ENCODE measurements at places on chromosomes 4 and X.

GRCh38 chrX:151985531-151985930, 11.1 kb upstream of the GABRE start:
- no peak for DNase-seq

GRCh38 chr4:14887842-14888433, 114.3 kb upstream of the CPEB2 start:
- DNase-seq: no peak

DNA sequence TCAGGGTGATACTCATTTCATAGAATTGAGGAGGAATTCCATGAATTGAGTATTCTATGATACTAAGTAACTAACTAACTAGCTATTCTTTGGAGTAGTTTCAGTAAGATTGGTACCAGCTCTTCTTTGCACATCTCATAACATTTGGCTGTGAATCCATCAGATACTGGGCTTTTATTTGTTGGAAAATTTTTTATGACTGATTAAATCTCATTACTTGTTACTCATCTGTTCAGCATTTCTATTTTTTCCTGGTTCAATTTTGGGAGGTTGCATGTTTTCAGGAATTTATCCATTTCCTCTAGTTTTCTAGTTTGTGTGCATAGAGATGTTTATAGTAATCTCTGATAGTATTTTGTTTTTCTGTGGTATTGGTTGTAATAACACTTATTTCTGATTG, 70.8 kb upstream of the FREM3 start:
- DNase-seq: no peak

DNA sequence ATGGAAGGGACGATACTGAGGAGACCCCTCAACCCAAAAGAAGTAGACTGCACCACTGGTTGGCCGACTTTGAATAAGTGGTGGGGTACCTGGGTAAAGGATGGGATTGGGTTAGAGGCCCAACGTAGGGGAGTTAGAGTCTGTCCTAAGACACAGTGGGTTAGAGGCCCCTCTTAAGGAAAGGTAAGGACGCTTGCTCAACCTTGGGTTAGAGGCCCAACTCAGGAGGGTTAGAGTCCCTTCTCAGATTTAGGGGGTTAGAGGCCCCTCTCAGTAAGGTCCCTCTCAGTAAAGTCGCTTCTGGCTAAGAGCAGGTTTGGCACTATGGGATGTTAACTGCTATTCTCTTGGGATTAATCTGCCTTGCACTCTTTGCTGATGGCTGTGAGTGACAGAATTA, 81.3 kb downstream of the ACOX3 start:
- DNase-seq: no peak

DNA sequence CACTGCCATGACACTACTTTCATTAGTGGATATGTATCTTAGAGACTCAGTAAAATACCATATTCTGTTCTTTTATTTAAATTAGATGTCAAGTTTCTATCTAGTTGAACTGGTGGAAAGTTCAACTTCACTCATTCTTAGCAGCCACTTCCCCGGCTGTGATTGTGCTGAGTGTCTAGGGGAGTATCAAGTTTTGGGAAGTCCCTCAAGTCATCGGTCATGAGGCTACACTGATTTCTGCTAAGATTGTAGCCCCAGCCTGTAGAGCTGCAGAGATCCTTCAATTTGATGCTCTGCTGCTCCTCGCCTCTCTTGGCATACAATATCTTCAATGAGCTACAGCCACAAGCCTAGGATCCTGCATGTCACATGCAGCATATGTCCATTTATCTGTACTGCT, 53.9 kb downstream of the DMP1 start:
- no peak for DNase-seq

- no peak for DNase-seq
These were observed 393.0 kb downstream of the PPP1R2C start for GRCh38 chrX:42384956-42385355.

DNA sequence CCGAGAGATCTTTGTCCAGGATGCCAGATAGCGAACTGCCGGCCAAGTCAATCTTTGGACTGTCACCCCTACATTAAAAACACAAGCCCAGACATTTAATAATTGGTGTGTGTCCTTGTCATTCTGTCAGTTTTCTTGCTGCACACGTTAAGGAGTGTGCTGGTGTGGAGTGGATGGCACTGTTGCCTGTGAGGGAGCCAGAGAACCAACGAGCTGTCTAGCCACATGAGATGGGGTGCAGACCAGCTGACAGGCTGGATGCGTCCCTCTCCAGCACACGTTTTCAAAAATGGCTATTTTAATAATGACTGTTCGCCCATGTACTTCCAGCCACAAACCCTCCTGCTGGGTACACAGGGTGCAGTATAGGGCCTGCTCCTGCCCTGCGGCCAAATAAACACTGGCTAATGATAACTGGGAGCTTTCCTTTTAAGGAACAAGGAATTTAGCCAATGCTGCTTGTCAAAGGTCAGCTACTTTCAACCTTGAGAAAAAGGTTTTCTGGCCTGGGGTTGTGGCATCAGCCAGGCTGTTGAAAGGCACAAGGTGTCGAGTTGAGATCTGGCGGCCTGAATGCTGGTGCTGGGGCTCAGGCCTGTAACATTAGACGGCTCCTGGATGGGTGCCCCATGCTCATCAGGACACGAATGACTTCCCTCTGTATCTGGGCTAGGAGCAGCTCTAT, 54.0 kb upstream of the MAP3K15 start:
- no peak for DNase-seq

GRCh38 chr4:174669270-174669669, 147.0 kb upstream of the HPGD start:
- no peak for DNase-seq

- DNase-seq: no peak
These were observed 362.0 kb upstream of the BOD1L1 start for GRCh38 chr4:13989501-13989900.

DNA sequence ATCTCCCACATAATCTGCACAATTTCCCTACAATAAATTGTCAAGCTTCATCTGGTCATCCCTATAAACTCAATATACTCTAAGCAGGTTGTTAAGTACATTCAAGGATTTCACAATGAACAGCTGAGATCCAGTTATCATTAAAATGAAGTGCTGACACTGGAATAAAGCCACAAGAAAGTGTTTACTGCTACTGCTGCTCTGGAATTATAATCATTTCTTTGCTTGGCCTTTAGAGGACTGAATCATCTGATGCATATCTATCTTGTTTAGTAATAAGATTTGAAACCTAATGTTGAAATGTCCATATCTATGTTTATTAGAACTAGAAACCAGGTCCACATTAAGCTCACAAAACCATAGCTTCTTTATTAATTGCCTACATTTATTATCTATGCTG, 338.6 kb upstream of the ZFP42 start:
- DNase-seq: no peak

DNA sequence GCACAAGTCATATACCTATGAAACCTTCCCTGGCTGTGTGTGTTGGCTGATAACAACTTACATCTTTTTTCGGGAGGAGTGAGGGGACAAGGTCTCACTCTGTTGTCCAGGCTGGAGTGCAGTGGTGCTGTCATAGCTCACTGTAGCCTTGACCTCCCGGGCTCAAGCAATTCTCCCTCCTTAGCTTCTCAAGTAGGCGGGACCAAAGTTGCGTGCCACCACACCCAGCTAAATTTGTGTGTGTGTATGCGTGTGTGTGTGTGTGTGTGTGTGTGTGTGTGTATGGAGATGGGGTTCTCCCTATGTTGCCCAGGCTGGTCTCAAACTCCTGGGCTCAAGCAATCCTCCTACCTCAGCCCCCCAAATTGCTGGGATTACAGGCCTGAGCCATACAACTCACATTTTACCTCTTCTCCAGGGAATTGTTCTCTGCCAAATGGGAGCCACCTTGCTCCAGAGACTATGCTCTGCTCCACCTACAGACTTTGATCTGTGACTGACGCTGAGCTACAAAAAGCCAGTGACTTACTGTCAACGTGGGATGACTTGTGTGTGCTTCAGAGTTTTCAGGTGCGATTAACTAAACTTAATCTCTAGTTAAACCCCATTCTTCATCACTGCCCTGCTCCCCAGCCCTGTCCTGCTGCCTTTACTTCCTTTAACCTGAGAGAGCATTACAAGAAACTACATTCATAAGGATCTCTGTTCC, 2.0 kb upstream of the BEX4 start:
- no peak for DNase-seq

DNA sequence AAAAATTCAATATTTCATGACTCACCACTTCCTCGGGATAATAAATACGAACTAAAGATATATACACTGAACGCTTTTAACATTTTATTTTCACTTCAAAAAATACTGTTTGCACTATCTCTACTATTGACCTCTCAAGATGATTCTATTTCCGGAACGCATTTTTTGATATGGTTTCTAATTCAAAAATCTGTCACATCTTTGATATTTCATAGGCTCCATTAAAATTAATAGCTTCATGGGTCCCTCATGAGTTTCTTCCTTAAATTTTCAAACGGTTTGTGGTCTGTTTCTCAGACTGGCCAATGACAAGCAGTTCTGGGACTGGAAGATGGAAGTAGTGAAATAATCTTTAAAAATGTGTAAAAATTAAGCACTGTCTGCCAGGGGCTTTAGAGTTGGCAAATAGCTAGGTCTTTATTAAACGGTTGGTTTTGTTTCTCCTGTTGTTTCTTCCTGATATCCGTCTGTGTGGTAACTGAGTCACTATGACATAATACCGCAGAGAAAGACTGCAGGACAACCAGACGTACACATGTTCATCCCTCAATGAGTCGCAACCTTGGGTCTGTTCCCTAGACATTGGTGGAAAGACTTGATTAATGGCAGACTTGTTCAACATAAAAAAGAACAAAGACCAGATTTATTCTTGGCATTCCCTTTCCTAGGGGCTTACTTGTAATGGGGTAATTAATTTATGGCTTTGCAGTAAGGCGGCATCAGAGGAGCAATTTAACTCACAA, 133.8 kb downstream of the PALLD start:
- no peak for DNase-seq

DNA sequence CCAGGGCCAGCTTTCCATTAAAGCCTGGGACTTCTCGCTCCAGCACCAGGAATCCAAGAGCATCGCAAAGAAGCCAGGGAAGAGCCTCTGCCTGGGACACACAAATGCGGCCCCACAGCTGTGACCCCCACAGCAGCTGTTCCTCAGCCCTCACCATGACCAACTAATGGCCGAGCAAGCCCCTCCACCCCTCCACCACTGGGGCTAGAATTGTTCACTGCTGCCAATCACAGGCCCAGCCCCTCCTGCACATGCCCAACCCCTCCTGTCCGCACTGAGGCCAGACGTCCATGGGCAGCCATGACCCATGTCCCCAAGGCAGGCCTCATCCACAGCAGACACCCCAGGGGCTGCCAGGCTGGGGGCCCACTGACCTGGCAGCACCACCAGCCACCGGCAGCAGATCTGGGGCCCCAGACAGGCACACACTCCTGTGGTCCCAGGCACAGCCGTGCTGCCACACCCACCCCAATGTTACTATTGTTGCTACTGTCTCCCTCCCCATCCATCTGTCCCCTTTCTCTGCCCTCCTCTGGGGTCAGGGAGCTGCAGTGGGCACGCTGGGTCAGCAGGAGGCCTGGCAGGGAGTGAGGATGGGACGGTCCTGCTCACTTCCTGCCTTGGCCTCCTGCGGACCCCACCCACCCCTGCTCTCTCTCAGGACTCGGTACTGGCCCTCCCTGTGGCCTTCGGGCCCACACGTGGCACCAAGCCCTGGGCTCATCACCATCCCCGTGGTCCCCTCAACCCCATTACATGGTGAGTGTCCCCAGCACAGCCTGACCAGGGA, 56.0 kb downstream of the ZFYVE28 start:
- no peak for DNase-seq

DNA sequence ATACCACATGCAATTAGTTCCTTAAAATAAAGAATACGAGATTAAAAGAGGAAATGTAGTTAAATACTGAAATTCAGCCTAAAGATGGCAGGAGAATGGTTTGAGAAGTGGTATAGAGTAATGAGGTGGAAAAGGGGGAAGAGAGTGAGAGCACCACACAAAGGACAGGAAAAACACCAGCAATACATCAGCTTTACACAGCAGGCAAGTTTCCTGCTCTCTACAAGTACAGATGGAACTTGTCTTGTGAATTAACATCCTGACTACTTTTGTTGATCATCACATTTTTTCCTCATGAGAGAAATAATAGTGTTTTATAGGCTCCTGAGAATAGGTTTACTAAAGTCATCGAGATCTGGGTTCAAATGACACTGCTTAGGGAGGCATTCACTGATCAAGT, 2.9 kb upstream of the UNC5C start:
- DNase-seq: no peak

DNA sequence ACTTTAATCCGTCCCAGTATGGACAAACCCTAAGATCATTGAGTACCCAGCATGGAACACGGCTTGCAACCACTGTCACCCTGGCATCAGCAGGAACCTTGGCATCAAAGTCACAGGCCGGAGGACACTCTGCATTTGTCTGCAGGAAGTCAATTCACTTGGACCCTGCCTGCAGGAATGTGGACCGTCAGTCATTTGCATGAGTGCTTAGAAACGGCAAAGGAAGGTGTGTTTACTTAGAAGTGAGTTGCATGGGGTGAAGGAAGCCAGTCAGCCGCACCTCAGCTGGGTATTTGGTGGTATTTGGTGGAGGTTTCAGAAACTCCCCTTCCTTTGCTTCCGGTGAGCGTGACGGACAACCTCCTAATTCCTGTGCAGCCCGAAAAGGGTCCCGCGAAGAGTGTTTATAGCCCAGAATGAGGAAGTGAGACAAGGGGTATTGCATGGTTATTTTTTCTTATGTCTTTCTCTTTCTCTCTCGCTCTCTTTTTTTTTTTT, 15.5 kb downstream of the P2RY8 start:
- DNase-seq: no peak

- DNase-seq: no peak
These were observed 19.7 kb downstream of the OCRL start for GRCh38 chrX:129559783-129560182.

GRCh38 chr4:184216515-184216914, 1.2 kb downstream of the ENPP6 start:
- no peak for DNase-seq

- DNase-seq: no peak
These were observed 31.8 kb upstream of the CWH43 start for GRCh38 chr4:48954314-48954713.

DNA sequence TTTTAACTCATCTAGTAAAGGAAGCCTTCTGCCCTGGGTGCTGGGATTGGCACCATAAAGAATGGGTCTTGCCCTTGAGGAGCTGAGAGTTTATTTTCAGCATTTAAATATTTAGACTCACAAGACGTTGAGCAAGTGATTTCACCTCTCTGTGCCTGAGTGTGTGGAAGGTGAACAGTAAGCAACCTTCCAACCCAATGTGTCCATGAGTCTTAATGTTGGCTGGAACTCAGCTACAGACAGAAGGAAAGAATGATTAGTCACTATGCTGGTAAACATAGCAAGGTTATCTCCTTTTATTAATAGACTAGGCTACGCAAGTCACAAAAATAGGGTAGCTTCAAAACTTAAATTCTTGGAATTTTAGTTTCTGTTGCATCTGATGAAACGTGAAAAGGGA, 277.4 kb upstream of the GATB start:
- no peak for DNase-seq

DNA sequence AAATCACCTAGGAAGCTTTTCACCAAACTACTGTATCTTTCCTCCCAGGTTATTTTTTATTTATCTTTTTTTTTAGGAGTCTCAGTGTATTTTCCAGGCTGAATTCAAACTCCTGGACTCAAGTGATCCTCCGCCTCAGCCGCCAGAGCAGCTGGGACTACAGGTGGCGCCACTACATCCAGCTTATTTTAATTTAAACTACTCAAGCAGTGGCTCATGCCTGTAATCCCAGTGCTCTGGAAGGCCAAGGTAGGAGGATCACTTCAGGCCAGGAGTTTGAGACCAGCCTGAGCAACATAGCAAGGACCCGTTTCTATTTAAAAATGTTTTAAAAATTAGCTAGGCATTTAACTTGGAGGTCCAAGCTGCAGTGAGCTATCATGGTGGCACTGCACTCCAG, 37.8 kb downstream of the LEF1 start:
- no peak for DNase-seq

GRCh38 chr4:2798399-2799223, 5.7 kb downstream of the SH3BP2 start:
- DNase-seq: no peak
